ENCODE measurements at places on chromosomes 3 and 15.

DNA sequence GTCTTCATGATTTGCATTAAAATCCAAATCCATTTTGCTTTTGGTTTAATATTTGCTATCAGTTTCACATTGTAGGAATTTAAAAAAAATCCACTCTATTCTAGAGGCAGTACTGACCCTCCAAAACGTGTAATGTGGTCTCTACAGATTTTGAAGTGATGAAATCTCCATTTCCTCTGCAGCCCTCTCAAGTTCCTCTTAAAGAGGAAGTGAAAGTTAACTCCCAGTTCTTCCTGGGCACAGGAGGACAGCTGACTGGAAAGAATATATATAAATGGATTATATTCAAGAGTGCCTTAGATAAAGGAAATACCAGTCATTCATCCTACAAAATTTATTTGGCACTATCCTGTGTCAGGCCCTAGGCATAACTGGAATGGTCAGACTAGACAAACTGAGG lies 83.5 kb upstream of the PLCL2 start:
- DNase-seq: no peak

DNA sequence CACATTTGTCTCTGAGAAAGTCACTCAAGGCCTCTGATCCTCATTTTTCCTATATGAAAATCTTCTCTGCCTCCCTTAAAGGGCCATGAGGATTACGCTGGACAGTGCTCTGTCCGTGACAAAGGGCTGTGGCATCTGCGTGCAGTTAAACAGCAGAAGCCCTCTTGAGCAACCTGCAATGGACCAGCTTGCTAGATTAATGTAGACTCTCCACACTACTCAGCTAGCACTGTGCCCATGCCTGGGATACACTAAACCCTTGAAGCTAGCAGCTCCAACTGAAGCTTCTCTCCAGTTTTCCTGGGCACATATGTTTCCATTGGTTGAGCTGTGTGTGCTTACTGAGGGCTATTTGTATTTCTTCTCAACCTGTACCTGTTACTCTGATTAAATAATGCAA lies 303.8 kb downstream of the RPLP1 start:
- no peak for DNase-seq

GRCh38 chr3:187767266-187768012 lies 22.2 kb upstream of the BCL6 start:
- no peak for DNase-seq

DNA sequence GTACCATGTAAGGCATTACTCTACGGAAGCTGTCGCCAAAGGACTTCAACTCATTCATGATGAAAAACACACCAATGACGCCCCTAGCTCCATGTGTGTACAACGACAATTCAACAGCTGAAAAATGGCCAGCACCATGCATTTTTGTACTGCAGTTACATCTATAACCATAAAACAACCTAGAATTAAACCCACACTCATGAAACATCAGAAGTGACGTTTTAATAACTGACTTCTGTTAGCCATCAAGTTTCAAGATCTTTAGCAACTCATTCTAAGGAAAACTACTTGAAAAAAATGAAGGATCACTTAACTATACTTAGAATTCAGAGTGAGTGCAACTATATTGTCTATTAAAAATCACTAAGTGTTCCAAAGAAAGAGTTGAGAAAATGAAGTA lies 84.9 kb downstream of the RFTN1 start:
- DNase-seq: no peak

DNA sequence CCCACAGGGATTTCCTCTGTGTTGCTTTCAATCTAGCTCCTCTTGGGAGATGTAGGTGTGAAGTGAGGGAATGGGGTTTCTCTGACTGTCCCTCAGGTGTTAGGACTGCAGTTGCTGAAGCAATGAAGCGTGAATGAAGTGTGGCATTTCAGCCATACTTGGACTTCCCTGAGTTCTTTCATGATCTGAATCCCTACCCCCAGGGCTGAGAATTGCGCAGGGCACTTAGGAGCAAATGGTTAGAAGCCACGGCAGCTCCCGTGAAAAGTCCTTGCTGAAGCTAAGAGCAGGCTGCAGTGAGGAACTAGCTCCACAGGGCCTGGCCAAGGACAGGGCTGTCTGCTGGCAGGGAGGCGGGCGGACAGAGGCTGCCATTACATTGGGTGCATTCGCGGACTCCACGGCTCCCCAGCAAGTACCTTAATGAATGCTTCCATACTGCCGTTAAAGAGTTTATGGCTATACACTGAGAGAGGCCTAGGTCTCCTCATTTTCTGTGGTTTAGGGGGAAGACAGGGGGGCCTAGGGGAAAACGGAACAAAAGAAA lies 69.0 kb upstream of the RAD18 start:
- DNase-seq: no peak

- no peak for DNase-seq
Measured at GRCh38 chr3:178156301-178156700, 379.9 kb upstream of the KCNMB2 start.

- DNase-seq: peak; percentile 35
Measured at GRCh38 chr15:77083381-77084160, 12.7 kb upstream of the TSPAN3 start.

DNA sequence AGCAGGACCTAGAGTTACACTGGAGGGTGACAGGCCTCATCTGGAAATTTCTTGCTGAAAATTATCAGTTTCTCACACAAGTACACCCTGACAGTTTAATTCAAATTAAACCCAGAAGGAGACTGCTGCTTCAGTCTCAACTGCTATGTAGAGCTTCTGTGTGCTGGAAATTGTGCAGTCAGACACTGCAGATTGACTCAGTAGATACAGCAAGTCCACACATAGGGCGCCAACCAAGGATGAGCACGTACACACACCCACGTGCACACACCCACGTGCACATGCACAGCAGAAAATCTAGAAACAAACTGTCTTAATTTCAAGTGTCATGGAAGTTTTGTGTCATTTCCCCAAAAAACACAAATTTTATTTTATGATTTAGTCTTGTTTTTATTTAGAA lies 192.9 kb downstream of the PDE8A start:
- DNase-seq: no peak

DNA sequence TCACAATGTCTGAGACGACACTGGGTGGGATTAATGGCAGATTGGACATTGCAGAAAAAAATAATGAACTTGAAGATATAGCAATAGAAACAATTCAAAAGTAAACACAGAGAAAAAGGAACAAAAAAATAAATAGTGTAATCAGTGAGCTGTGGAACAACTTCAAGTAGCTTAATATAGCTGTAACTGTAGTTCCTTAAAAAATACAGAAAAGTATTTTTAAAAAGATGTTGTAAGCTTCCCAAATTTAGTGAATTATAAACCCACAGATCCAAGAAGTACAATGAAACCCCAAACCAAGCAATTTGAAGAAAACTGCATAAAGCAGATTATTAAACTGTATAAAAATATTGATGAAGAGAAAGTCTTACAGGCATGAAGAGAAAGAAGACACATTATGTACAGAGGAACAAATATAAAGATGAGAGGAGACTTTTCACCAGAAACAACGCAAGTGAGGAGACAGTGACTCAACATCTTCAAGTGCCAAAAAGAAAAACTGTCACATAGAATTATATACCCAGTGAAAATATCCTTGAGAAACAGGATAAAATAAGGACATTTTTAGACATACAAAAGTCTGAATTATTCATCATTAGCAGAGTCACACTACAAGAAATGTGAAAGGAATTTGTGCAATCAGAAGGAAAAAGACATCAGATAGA lies 176.4 kb downstream of the NFKBIZ start:
- DNase-seq: no peak

DNA sequence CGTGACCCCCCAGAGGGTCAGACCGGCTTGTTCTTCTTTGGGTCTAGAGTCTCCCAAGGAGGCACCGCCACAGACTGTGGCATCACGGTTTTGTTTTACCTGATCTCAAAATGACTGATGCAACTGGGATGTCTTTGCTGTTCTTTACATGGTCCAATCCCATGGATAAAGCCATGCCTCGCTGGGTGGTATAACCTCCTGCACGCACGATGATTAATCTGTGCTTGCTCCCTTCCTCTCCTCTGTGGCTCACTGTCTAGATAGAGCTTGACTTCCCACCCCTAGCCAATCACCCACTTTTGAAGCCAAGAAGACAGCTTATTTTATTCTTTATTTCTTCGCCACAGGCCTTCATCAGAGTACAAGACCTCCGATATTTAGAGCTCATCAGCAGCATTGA lies 36.6 kb upstream of the RHO start:
- DNase-seq: no peak

GRCh38 chr3:137970914-137971831 lies 38.8 kb upstream of the CLDN18 start:
- DNase-seq: peak; percentile 32

DNA sequence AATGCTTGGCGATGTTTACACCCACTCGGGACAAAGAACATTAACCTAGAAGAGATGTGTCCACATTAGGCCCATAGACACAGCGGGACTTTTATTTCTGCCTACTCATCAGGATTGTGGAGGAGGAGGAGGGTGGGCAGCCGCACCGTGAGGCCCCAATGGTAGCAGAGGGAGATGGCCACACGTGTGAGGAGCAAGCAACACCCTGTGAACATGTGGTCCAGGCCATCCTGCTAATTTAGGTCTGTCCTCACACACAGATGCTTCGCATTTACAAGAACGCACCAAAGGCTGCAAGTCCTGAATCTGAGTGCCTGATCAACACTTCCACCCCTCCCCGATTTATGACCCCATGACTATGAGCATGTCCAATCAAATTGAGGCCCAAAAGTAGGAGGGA lies 560.0 kb downstream of the GABRG3 start:
- DNase-seq: no peak

- DNase-seq: no peak
Measured at GRCh38 chr3:68017069-68017468, 362.7 kb upstream of the SUCLG2 start.

- no peak for DNase-seq
Measured at GRCh38 chr15:72489943-72490554, 15.9 kb downstream of the ARIH1 start.

All from T-helper 9 cell (primary cell).